ENCODE measurements at places on chromosomes 12 and 14. TPM values are rescaled to one million over a fixed set of nuclear protein-coding genes. Genes with fewer than 3 reads are reported as not detected.

The RILPL2 gene
- 4.4 TPM for total RNA-seq

The BBOF1 gene
- 1.3 TPM for total RNA-seq

The GPR135 gene
- 0.69 TPM for total RNA-seq

The PAX9 gene
- total RNA-seq, result under 0.01 TPM

Data from dermis lymphatic vessel endothelial cell (primary cell).